ENCODE measurements at places on chromosomes 7 and 10.

- no peak for DNase-seq
Measured at GRCh38 chr7:30321882-30322192, 37.4 kb downstream of the ZNRF2 start.

DNA sequence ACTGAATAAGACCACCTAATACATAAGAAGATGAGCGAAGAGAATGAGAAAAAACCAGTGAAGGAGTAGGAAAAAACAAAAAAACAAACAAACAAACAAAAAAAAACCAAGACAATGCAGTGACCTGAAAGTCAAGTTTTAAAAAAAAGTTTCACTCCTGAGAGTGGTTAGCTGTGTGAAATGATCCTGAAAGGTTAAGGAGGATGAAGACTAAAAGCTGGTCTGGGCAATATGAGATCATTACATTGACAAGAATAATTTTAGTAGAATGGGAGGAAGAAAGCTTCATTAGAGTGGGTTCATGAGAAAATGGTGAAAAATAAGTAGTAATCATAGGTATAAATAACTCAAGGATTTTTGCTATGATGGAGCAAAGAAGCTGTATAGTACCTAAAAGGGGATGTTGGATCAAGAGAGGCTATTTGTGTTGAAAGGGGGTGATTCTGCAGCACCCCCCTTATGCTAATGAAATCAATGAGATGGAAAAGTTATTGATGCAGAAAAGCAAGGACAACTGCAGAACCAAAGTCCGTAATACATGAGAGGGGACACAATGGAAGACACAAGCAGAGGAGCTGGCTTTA is 80.2 kb downstream of the KMT2C start:
- no peak for DNase-seq

GRCh38 chr7:23415198-23415597 is 55.1 kb downstream of the IGF2BP3 start:
- DNase-seq, result no peak

- peak; percentile 7 for DNase-seq
Measured at GRCh38 chr7:141654551-141654950, 47.4 kb downstream of the DENND11 start.

GRCh38 chr10:75926763-75927162 is 495.3 kb downstream of the LRMDA start:
- DNase-seq, result no peak

DNA sequence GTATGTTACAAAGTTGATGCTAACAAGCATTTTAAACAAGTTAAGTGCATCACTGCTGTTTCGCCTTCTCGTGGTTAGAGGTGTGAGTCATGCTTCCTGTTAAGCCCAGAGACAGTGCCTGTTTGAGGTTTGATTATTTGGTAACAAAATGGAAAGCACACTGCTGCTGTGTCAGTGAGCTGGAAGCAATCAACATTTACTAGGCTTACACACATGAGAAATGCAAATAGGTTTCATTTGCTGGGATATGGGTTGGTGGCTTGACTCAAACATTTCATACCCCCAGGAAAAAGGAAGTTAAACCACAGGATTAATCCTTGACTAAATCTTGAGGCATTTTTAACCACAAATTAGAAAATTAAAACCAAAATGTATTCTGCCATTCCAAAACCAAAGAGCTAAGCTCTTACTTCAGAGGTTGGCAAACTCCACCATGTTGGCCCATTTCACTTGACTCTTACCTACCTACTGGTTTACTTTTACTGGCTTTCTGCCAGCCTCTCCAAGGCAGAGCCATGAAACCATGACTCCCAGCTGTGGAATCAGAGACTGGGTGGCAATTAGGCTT is 139.2 kb downstream of the ETV1 start:
- peak; percentile 49 for DNase-seq

GRCh38 chr10:106380706-106381105 is 783.8 kb downstream of the SORCS1 start:
- DNase-seq, result no peak

DNA sequence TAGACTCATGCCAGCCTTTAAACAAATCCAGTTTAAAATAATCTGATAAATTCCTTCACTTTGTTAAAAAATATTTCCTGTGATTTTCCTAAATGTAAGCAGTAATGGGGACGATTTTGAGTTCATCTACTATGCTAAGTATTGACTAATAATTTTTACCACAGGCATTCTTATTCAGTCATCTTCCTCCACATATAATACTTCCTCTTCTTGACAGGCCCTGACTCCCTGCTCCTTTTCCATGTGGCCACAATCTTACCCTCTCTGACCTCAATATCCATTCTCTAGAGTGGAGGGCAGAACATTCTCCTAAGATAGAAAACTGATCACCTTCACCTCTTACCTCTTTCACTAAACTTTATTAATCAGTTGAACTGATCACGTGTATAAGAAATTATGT is 7.8 kb downstream of the DNAJC2 start:
- no peak for DNase-seq

- DNase-seq, result no peak
Measured at GRCh38 chr7:28533267-28533666, 120.9 kb downstream of the CREB5 start.

DNA sequence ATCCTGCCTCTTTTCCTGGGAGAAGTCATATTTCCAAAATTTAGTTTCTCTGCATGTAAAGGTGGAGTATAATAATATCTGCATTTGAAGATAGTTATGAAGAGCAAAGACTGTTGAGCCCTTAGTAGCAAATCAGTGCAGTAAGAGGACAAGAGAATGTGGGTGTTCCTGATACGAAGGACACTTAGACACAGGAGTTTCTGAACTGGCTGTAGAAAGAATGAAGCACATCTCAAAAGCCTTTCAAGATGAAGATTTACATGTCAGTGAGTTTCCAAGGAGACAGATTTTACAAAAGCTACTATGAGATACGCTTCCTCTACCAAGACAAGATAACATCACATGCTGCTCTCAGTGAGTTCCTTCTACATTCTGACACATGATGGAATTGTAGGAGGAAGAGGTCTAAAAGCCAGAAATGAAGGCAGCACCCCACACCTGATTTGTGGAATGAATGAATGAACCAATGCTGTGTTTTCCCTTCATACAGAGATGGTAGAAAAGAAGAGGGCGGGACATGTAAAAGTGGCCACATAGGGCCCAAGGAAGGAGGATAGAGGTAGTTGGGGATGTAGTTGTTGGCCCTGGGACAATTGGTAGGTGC is 173.6 kb upstream of the PDE1C start:
- DNase-seq, result no peak

- DNase-seq, result peak; percentile 33
Measured at GRCh38 chr10:5293691-5294550, 70.8 kb upstream of the UCN3 start.

- DNase-seq, result no peak
Measured at GRCh38 chr10:123205041-123205440, 50.8 kb downstream of the BUB3 start.

DNA sequence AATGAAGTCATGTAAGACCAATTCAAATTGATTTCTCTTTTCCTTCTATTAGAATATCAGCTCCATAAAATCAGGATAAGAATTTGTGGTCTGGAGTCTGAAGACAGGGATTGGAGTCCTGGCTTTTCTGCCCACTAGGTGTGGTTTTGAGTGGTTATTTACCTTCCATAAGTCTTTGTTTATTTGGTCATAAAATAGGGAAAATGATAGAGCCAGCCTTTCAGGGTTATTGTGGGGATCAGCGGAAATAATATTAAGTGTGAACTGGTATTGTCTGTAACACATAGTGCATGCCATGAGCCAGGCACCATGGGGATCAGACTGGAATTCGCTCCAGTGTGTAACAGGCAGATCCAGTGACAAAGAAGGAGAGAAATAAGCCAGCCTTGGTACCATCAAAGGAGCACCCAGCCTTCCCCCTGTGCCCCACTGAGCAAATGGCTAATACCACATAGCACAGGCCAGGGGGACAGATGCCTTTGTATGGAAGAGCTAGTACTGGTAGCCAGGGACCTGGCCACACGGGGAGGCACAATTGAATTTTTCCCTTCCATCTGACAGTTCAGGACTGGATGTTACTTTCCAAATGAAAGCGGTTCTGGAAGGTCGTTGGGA is 509.7 kb upstream of the PODXL start:
- DNase-seq, result no peak

DNA sequence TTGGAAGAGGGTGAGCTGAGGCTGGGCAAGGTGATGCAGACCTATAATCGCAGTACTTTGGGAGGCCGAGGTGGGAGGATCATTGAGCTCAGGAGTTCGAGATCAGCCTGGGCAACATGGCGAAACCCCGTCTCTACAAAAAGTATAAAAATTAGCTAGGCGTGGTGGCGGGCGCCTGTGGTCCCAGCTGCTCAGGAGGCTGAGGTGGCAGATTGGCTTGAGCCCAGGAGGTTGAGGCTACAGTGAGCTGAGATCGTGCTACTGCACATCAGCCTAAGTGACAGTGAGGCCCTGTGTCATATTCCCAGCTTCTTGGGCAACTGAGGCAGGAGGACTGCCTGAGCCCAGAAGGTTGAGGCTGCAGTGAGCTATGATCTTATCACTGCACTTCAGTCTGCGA is 13.6 kb downstream of the BMPR1A start:
- DNase-seq, result no peak

Data from stimulated activated CD8-positive, alpha-beta memory T cell treated with anti-CD3 and anti-CD28 coated beads, Interleukin-4, amount 100 ng/mL, for 4 hours (primary cell).